Hematopoietic multipotent progenitor cell treated with erythropoietin and hydrocortisone succinate and interleukin-3 and kit ligand, for 8 days (in vitro differentiated cells): ENCODE measurements at places on chromosomes 1 and 21.

GRCh38 chr1:77465139-77465538, 183.3 kb downstream of the AK5 start:
- no peak for DNase-seq

GRCh38 chr21:20040768-20041167, 957.4 kb upstream of the NCAM2 start:
- DNase-seq: peak; percentile 7

DNA sequence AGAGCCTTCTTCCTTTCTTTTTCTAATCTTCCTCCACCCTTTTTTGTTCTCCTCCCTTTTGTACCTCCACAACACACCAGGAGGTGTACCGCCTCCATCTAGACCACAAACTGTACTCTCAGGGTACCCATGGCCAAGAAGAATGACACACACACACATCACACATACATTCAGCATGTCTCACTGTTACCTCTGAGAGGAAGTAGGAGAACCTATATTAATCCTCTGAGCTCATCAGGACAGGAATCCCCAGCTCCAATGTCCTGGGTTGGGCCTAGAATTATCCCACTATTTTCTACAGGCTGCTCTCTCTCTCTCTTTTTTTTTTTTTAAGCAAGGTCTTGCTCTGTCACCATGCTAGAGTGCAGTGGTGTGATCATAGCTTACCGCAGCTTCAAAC, 36.7 kb downstream of the ATP2B4 start:
- no peak for DNase-seq

- no peak for DNase-seq
These were observed 29.3 kb downstream of the NUP133 start for GRCh38 chr1:229478852-229479251.

DNA sequence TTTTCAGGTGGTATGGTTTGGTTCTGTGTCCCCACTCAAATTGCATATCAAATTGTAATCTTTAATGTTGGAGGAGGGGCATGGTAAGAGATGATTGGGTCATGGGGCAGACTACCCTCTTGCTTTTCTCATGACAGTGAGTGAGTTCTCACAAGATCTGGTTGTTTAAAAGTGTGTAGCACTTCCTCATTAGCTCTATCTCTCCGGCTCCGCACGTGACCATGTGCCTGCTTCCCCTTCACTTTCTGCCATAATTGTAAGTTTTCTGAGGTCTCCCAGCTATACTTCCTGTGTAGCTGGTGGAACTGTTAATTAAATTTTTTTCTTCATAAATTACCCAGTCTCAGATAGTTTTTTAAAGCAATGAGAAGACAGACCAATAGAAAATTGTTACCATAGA, 843.2 kb downstream of the AMY1C start:
- no peak for DNase-seq

GRCh38 chr1:37553598-37553926, 531 bp downstream of the SNIP1 start:
- DNase-seq: no peak

- no peak for DNase-seq
These were observed 149.6 kb downstream of the PTPRU start for GRCh38 chr1:29385966-29386365.

GRCh38 chr1:155126556-155127104, 1.0 kb upstream of the EFNA1 start:
- peak; percentile 36 for DNase-seq

DNA sequence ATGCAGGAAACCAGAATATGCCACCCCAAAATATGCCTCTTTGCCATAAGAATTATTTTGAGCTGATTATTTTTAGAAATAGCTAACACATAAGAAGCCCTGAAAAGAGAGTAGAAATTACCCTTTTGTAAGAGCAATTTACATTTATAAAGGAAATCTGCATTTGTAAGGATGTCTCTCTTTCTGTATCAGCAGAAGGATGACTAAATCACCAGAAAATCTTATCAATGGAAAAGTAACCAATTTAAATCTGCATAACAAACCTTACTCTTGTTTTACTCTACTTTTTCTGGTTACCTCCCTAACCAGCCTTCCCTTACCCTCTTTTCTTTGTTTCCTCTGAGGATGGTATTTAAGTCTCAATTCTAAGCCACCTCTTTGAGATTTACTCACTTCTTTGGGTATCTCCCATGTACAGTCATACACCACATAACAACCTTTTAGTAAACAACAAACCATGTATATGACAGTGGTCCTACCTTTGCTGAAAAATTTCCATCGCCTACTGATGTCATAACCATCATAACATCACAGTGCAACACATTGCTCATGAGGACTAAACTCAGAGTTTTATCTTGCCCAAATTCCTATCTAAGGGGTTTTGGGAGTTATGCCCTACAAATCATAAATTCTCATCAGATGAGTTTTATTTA, 126.6 kb upstream of the PLPPR4 start:
- no peak for DNase-seq
